ENCODE measurements at places on chromosomes 16 and 17.

GRCh38 chr17:48438516-48439061 lies 8.6 kb upstream of the SKAP1 start:
- DNase-seq: no peak

- no peak for DNase-seq
Measured at GRCh38 chr17:78960928-78961327, 18.8 kb downstream of the LGALS3BP start.

DNA sequence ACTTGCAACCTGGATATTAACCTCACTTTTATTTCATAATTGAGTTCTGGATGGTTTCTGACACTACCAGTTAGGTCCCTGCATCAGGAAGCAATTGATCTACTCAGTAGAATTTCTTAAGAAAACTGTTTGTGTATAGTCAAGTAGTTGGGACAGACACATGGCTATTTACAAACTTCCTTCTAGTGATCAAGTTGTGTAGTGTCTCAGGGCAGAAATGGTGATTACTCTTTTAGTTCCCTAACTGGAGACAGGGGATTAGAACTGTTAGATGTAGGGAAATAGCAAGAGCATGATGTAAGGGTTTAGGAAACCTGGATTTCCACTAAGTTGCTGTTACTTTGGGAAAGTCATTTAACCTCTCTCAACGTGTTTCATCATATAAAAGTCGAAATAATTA lies 30.4 kb downstream of the TMEM100 start:
- DNase-seq: no peak

GRCh38 chr16:67229906-67230808 lies 3.2 kb downstream of the TMEM208 start:
- DNase-seq: no peak

- DNase-seq: no peak
Measured at GRCh38 chr16:23410176-23410575, 42.8 kb downstream of the COG7 start.

GRCh38 chr16:53695070-53695469 lies 8.6 kb downstream of the RPGRIP1L start:
- no peak for DNase-seq

DNA sequence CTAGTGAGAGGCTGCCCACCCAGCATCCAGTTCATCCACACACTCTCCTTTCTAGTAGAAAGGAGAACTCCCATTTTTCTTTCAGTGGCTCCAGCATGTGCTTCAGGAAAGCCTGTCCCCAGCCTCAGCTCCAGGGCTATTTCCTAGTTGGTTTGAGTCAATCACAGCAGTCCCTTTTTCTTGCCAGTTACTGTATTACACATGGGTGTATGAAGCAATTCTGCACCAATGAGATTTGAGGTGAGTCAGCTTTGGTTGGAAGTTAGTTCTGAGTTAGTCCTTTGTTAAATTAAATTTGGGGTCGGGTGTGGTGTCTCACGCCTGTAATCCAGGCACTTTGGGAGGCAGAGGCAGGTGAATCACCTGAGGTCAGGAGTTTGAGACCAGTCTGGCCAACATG lies 24.8 kb downstream of the RAD51D start:
- DNase-seq: no peak

- no peak for DNase-seq
Measured at GRCh38 chr17:18187821-18188761, 4.5 kb downstream of the ALKBH5 start.

GRCh38 chr16:55779402-55780094 lies 53.3 kb downstream of the CES1 start:
- DNase-seq: no peak

DNA sequence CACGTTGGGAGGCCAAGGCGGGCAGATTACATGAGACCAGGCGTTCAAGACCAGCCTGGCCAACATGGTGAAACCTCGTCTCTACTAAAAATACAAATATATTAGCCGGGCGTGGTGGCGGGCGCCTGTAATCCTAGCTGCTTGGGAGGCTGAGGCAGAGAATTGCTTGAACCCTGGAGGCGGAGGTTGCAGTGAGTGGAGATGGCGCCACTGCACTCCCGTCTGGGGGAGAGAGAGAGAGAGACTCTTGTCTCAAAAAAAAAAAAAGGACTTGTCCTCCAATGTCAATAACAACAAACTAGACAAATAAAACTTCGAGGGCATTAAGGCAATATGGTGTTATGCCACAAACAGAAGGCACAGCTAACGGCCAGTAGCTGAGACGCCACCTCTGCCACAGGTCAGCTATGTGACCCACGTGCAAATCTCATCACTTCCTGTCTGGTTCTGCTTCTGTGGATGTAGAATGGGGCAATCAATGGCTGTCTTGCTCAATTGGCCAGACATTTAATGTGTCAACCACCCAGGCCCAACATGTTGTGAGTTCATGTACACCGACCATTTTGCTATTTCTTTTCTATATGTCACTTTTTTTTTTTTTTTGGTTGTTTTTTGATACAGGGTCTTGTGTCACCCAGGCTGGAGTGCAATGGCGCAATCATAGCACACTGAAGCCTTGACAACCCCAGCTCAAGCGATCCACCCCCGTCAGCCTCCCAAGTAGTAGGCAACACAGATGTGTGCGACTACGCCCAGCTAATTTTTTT lies 834 bp upstream of the TXNDC11 start:
- DNase-seq: no peak
